ENCODE measurements at places on chromosomes 2 and 18.

- no peak for DNase-seq
These were observed 19.7 kb downstream of the CCDC102B start for GRCh38 chr18:68817584-68817983.

GRCh38 chr18:8348051-8348720 is 261.1 kb upstream of the RAB12 start:
- DNase-seq, result no peak

GRCh38 chr2:203759690-203760365 is 53.4 kb downstream of the CD28 start:
- DNase-seq, result no peak

DNA sequence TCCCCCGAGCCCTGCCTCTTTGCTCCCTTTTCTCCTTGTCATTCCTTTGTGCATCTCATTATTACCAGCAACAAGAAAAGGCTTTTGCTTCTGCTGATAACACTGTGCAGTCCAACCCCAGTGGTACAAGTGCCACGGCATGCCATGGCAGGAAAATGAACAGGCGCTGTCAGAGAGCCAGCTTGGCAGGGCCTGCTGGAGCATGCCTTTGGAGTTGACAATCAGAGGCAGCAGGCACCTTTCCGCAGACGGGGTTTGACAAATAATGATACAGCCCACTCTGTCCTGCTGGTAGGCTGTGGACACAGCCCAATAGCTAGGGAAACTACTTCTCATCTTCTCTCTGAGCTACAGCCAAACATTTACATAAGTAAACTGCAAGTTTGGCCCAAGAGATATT is 243.9 kb upstream of the LRRTM1 start:
- no peak for DNase-seq

GRCh38 chr2:225797394-225797793 is 397.9 kb downstream of the NYAP2 start:
- DNase-seq, result no peak

GRCh38 chr2:143545949-143546255 is 416.7 kb downstream of the ARHGAP15 start:
- no peak for DNase-seq

DNA sequence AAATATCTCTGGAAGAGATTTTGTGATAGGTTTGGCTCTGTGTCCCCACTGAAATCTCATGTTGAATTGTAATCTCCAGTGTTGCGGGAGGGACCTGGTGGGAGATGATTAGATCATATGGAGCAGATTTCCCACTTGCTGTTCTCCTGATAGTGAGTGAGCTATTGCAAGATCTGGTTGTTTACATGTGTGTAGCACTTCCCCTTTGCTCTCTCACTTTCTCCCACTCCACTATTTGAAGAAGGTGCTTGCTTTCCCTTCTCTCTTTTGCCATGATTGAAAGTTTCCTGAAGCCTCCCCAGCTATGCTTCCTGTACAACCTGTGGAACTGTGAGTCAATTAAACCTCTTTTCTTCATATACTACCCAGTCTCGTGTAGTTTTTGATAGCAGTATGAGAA is 97.0 kb upstream of the FN1 start:
- DNase-seq, result no peak

DNA sequence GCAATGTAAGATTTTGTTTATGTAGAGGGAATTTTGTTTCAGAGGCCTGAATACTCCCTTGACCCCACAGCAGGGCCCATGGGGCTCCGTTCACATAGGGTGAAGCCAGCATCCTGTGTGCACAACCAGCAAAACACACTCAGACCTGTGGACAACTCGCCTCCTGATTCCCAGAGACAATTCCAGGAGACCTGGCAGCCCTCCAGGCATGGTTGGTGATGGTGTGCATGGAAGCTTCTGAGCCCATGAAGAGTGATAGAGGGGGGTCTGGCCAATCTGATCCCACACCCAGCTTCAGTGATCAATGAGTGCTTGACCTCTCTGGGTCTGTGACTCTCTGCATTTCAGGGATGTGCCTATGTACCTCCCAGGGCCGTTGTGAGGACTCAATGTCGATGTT is 91.0 kb upstream of the RAB6C start:
- no peak for DNase-seq

DNA sequence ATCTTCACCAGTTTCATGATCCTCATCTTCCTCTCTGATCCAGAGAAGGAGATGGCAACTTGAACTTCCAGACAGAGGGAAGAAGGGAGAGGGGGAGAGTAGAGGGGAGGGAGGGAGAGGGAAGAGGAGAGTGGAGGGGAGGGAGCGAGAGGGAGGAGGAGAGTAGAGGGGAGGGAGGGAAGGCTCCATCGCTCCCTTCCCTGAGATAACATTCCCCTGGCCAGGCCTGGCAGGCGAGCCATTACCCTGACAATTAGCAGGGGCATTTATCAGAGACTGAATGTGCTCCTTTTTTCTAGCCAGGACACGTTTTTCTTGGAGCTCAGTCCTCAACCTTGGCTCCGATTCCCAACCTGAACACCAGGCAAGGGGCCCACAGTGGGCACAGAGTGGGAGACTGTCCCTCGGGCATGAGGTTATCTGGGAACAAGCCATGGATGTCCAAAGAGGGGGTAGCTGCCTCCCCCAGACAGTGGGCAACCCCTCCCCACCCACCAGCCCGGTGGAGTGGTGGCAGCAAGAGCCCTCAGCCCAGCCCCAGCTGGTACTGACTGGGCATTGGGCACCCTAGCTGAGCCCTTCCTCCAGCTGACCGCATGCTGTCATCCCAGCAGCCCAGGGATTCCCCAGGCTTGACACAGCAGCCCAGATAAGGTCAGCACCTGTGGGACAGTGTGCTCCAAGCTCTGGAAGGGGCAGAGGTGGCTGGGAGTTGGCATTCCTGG is 81.8 kb downstream of the TNS1 start:
- DNase-seq, result no peak

GRCh38 chr2:58928973-58929372 is 687.8 kb upstream of the FANCL start:
- DNase-seq, result no peak

DNA sequence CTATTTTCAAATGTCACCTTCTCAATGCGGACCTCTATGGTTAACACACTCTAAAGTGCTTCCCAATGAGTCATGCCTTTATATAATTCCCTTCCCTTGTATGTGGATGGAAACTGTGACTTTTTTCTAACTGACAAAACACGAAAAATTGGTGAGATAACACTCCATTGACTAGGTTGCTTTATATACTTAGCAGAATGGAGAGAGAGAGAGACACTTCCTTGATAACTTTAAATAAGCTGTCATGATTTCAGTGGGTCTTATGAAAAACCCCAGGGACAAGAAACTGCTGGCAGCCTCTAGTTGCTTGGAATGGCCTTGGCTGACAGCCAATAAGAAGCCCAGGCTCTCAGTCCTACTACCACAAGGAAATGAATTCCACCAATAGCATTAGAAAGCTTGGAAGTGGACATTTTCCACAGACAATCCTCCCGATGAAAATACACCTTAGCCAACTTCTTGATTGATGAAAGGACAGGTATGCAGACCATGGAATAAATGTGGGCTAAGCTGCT is 322.2 kb downstream of the ZNF804A start:
- DNase-seq, result no peak

DNA sequence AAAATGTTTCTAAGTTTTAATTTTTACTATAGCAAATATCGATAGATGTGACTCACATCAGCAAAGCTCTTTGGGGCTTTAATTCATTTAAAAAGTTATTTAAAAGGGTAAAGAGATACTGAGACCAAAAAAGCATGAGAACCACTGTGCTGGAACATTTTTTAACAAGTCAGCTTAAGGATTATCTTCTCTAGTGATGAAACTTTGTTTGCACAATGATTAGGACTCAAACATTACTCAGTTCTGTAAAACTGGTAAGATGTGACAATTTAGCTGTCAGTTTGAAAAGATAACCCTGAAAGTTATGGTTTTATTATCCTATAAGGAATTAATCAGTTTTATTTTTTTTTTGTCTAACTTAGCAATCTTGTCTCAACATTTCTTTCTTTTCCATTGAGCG is 301.4 kb downstream of the TSN start:
- DNase-seq, result no peak

DNA sequence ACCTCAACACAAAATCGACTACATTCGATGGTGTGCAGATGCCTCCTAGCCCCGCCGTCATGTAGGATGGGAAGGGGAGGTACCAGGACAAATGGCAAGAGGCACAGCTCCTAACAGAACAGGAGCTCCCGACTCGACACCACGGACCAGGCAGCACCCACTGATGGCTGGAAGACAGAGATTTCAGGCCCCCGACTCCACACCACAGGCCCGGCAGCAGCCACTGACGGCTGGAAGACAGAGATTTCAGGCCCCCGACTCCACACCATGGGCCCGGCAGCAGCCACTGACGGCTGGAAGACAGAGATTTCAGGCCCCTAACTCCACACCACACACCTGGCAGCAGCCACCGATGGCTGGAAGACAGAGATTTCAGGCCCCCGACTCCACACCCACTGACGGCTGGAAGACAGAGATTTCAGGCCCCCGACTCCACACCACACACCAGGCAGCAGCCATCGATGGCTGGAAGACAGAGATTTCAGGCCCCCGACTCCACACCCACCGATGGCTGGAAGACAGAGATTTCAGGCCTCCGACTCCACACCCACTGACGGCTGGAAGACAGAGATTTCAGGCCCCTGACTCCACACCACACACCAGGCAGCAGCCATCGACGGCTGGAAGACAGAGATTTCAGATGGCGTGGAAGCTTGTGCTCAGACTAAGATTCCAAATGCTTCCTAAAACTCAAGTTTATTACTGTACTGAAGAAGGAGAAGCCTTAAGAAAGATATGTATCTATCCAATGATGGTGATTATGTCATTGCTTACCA is 135.5 kb downstream of the EIPR1 start:
- DNase-seq, result no peak

DNA sequence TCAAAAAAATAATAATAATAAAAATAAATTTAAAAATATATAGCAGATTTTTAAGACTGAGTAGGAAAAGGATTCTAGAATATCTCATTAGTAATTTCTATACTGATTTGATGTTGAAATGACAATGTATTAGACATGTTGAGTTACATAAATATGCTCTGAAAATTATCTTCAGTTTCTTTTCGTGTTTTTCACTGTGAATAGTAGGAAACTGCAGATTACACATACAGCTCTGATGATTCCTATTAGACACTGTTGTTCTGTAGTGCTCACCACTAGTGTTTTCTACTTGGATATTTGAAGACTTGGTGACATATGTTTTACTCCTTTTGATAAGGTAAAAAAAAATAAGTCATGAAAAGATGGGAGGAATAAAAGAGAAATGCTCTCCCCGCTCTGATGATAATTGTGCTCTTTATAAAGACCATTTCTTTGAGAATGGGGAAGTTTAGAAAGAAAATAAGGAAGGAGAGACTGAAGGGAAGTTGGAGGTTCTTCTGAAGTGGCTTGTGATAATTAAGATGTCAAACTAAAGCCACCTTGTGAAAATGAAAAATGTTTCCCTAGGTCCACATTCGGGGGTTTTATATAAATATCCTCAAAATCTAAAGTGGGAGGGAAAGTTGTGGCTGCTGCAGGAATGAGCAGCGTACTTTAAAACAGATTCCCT is 52.9 kb downstream of the SLC9A2 start:
- DNase-seq, result no peak

- no peak for DNase-seq
These were observed 16.5 kb downstream of the DYNC1I2 start for GRCh38 chr2:171703574-171704347.

- DNase-seq, result no peak
These were observed 6.6 kb downstream of the RIT2 start for GRCh38 chr18:43108882-43109281.

- no peak for DNase-seq
These were observed 182.0 kb upstream of the TRIB2 start for GRCh38 chr2:12534646-12535263.

Measured in activated naive CD4-positive, alpha-beta T cell (primary cell).